ENCODE measurements at places on chromosomes 1 and 21.

GRCh38 chr1:203628201-203629015 is 1.8 kb downstream of the ATP2B4 start:
- no peak for DNase-seq

- no peak for DNase-seq
These were observed 75.3 kb upstream of the ACTL8 start for GRCh38 chr1:17679856-17680255.

GRCh38 chr21:46509741-46510502 is 51.2 kb downstream of the DIP2A start:
- DNase-seq = no peak

GRCh38 chr1:63322944-63323864 is 837 bp downstream of the FOXD3 start:
- DNase-seq = peak; percentile 66

DNA sequence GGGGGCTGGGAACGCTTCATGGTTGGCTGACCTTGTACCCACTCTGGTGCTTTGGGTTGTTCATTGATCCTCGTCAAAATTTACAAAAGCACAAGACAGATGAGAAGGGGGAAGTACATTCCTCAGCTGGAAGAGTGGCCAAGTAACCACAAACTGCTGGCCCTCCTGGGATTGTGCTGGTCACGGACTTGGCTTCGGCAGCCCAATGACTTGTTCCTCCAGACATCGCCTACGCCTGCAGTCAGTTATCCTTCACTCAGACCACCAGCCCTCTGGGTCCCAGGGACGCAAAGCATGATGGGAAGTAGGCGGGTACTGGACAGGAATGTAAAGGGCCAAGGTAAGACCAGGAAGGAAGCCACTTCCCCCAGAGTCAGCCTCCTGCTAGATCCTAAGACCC is 53.1 kb downstream of the LMX1A start:
- DNase-seq = no peak

- DNase-seq = no peak
These were observed 252.5 kb downstream of the SDCCAG8 start for GRCh38 chr1:243508303-243508713.

GRCh38 chr1:91647061-91647460 is 146.4 kb downstream of the CDC7 start:
- DNase-seq = no peak

- peak; percentile 15 for DNase-seq
These were observed at the start of gene LCE1E for GRCh38 chr1:152786077-152786476. LCE1E (plus strand) TSS chr1:152786257; CDS start chr1:152787300, 1,043 bp downstream.

DNA sequence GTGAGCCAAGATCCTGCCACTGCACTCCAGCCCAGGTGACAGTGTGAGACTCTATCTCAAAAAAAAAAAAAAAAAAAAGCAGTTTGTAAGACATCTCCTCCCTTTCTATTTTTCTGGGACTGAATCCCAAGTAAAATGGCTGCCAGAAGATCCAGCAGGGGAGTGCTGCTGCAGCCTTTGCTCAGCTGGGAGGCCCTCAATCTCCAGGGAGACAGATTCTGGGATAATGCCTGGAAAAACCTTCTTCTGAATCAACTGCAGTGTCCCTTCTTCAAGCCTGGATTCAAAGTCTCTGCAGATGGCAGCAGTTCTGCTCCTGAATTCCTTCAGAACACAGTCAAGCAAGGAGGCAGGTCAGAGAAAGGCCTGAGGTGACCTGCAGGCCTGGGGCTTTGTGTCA is 191.0 kb upstream of the NRIP1 start:
- no peak for DNase-seq

DNA sequence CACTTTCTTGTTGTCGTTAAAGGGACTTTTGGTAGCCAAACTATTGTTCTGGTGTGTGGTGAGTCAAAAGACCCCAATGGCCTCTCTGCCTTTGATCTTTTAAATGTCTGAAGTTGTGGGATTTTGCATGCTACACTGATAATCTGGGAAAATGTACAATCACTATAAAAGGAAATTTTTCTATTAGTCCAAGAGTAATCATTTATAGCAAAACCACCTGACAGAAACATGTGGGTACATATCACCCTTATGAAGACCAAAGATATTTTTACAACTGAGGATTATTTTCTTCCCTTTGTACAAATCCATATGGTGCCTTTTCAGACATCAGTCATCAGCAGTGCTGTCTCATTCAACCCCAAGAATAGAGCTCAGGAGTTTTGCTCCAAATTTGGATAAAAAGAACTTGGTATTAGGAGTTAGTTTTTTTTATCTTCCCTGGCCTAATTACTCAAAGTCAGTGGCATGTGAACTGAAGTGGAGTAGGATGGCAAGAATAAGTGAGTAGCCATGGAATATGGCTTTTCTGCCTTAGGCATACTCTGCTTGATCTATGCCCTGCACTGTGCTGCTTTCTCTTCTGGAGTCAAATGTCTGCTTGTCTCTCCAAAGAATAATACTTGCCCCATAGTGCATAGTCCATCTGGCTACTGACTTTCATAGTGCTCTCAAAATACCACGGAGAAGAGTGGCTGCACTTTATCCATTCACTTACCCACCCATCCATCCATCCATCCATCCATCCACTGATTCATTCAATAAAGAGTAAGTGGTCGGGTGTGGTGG is 13.5 kb downstream of the GREM2 start:
- no peak for DNase-seq

GRCh38 chr1:183444243-183444642 is 26.1 kb upstream of the NMNAT2 start:
- DNase-seq = no peak

DNA sequence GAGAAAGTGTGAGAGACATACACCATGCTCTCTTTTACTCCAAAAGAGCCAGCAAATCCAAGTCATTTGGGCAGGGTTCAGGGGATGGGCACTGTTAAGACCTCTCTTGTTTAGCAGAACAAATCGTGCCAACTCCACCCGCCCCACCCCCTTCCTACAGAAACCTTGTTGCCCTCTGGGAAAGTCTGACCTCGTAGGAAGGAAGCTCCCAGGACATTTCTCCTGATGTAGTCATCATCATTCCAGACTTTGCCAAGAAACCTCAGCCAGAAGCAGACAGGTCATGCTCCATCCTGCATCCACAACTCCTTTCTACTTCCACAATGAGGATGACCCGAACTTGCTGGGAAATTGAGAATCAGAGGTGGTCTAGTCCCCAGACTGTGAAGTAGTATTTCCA is 57.7 kb downstream of the UBE2T start:
- DNase-seq = no peak

DNA sequence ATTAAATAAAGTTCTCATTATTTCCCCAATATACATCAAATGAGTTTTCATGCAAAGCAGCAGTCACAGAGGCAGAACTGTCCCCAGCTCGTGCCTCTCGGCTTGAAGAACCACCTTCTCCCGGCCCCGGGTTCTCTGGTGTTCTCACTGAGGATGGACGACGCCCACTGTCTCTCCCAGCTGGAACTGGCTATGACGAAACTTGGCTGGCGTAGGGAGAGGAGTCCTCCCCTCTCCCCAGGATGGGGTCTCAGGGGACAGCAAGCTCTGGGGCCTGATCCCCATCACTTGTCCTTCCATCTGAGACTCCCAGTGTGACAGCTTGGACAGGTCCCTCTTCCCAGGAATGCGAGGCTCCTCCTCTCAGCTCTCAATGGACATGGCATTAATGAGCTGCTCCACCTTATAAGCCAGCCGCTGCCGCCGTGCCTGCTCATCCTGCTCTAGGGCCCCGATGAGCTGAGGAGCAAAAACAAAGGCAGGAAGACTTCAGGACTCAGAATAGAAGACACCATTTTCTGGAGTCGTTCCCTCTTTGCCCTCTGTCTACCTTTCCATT is 116.0 kb upstream of the CD34 start:
- DNase-seq = no peak

DNA sequence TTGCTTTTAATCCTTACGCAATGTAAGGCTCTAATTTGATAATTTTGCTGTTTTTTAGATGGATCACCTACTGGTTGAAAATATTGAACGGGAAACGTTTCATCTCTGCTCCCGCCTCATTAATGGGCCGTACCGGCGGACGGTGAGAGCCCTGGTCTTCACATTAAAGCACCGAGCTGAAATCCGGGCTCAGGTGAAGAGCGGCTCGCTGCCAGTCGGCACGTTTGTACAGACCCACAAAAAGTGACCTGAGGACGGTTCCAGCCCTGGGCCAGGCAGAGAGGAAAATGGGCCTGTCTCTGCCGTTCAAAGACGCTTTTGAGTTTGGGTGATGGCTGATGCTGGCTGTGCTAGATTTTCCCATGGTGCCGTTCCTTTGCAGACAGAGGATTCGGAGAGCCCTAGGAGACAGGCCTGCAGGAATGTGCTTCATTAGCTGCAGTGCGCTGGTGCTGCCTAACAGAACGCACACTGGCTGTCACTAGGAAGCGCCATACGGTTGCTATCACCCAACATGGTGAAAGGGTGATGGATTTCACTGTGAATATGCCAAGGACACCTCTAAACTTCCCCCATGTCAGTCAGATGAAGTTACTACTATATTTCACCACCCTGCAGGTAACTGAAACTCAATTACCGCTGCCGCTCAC is 42.9 kb downstream of the TCEANC2 start:
- DNase-seq = no peak

- DNase-seq = no peak
These were observed 274.5 kb downstream of the TM2D1 start for GRCh38 chr1:61450454-61450853.

- DNase-seq = no peak
These were observed 57.2 kb downstream of the TNFSF4 start for GRCh38 chr1:173149887-173150286.

DNA sequence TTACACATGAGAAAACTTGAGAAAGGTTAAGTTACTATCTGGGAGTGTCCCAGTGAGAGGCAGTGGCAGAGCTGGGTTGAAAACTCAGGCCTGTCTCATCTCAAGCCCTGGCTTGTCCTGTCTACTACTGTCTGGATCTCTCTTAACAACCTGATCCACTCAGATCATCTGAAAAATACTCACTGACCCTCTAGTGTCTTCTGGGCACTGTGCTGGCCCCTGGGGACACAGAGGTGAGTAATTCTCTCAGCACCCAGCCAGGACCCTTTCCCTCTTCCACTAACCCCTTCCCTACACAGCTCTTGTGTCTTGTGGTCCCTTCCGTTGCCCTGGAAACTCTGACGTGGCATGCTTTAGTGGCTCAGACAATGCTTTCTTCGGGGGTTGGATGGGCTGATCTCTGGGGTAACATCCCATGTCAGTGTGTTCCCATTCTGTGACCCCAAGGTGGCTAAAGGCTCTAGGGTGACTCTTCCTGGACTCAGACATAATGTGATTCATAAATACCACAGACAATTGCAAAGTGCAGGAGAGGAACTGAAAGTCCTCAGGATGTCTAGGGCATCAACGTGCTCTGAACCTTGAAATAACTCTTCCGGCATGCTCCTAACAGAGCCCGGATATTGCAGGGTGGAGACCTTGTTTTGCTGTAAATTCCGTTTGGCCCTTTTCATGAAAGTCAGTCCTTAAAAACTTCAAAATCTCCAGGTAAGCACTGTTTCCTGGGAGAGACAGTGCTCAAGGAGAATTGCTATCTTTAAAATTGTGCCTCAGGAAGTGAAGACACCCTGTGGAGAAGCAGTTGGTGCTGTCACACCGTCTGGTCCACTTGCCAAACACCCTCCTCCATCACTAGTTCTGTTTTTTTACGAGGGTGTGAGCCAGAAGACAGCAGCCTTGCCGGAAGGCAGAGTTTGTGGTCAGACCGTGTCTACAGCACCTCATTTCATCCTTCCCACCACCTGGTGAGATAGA is 4.0 kb downstream of the SHISAL2A start:
- no peak for DNase-seq

DNA sequence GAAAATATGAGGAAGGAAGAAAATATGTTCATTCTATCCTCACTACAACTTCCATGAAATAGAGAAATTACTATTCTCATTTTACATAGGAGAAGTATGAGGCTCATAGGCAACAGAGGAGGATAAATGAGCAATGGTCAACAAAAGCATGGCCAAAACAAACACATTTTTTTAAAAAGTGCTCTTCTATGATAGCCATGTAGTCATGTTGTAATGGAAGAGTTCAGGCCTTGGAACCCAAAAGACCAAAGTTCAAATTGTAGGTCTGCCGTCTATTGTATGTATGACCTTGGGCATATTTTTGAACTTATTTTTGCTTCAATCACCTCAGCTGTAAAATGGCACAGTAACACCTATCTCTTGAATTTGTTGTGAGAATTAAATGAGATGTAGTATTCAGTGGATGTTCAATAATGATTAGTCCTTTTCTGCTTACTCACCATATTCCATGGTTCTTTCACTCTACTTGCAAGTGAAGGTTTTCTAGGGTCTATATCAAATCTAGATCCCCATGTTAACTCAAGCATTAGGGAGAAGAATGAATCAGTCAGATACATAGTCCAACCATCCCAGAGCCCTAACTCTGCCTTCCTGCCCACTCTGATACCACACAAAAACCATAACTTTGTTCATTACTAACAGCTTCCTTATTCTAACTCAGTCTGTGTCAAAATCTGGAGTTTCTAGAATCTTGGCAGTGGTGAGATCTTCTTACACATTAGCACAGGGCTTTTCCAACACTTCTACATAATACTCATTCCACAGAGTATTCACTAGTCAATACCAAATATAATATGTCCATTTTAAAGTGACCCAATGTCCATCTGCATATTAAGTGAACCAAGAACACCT is 353.2 kb downstream of the PLPP3 start:
- no peak for DNase-seq

GRCh38 chr1:224435999-224436398 is 1.4 kb upstream of the WDR26 start:
- no peak for DNase-seq

DNA sequence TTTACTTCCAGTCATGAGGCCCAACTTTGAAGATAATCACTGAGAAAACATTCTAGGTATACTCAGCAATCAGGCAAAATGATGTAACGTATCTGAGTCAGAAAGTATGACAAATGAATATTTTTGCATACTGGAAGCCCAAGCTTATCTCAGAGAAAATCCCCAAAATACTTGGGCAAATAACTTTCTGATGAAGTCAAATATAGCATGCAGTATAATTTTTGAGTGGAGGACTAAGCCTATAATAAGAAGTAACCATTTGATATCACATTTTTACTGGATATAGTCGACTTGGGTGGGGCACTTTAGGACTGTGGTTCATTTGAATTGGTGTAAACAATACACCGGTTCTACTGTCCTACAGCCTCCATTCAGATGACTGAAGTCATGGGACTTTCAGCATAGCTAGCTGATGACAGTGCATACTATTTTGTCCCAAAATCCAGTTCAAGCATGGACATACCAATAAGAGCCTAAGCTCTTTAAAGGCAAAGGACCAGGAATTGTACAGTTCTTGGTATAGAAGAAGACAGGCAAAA is 2.3 kb upstream of the GADD45A start:
- no peak for DNase-seq

- peak; percentile 58 for DNase-seq
These were observed 54.9 kb downstream of the DMRTA2 start for GRCh38 chr1:50368179-50369007.

DNA sequence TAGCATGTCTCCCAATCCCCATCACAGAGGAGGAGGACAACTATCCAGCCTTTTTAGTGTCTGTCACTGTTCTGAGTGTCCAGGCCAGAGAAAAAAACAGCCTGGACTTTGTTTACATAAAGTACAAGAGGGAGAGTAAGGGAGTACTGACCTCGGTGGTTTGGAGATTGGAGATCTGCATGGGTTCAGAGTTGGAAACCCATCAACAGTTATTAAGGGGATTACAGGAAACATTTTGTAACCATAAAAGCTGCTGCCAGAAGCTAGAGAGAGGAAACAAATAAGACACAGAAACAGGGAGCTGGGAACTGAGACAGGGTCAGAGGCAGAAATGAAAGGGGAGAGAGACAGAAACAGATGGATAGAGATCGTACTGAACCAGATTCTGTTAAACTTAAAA is 131.5 kb upstream of the CTTNBP2NL start:
- DNase-seq = no peak

- DNase-seq = no peak
These were observed 14.6 kb upstream of the LMO4 start for GRCh38 chr1:87314091-87314490.

GRCh38 chr1:24340770-24341169 is 21.6 kb downstream of the GRHL3 start:
- no peak for DNase-seq
